ENCODE measurements at places on chromosomes 6 and 20.

- DNase-seq: no peak
- H3K27ac ChIP-seq: no peak overlapping the region
- H3K4me1 ChIP-seq: no peaks in the 10 kb centered on the region
- no peaks in the 10 kb centered on the region for H3K36me3 ChIP-seq
- no peak overlapping the region for H3K4me3 ChIP-seq
- H3K27me3 ChIP-seq: no peaks in the 10 kb centered on the region
Observed at GRCh38 chr20:22974354-22974753, 60.8 kb upstream of the SSTR4 start.

DNA sequence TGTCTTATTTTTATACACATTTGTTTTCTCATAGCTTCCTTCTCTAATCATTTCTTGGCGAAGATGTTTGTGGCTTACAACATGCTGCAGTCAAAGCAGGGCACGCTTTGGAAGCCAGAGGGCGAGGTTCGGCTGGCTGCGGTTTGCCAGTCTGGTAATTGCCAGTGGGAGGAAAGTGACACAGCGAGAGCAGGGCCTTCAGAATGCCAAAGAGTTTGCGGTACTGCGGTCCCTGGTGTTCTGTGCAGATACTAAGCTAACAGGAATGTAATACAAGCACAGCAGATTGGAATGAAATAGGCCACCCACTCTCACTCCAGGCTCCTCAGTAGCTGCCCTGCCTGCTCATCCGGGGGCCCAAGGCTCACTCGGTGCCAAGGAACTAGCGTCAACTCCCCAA, 58.7 kb upstream of the TGM3 start:
- peaks cover 18% of the 10 kb centered on the region for H3K27me3 ChIP-seq
- no peak for DNase-seq
- no peaks in the 10 kb centered on the region for H3K4me1 ChIP-seq
- H3K27ac ChIP-seq: no peak overlapping the region

GRCh38 chr6:45870531-45870930, 145.1 kb downstream of the CLIC5 start:
- H3K36me3 ChIP-seq: no peaks in the 10 kb centered on the region
- peaks cover 3% of the 10 kb centered on the region for H3K27me3 ChIP-seq
- DNase-seq: no peak
- H3K4me3 ChIP-seq: no peak overlapping the region

- H3K27ac ChIP-seq: no peak overlapping the region
- H3K4me1 ChIP-seq: no peaks in the 10 kb centered on the region
- no peak overlapping the region for H3K4me3 ChIP-seq
- H3K36me3 ChIP-seq: no peaks in the 10 kb centered on the region
Observed at GRCh38 chr6:36020154-36020553, 4.3 kb downstream of the SLC26A8 start.

- no peak overlapping the region for H3K4me3 ChIP-seq
- H3K36me3 ChIP-seq: no peaks in the 10 kb centered on the region
- no peaks in the 10 kb centered on the region for H3K4me1 ChIP-seq
- no peak for DNase-seq
- no peaks in the 10 kb centered on the region for H3K27me3 ChIP-seq
Observed at GRCh38 chr20:9311132-9311531, 203.3 kb upstream of the LAMP5 start.

- H3K27me3 ChIP-seq: no peaks in the 10 kb centered on the region
- no peak overlapping the region for H3K4me3 ChIP-seq
- H3K36me3 ChIP-seq: peaks cover 67% of the 10 kb centered on the region
- H3K27ac ChIP-seq: no peak overlapping the region
- DNase-seq: no peak
- no peaks in the 10 kb centered on the region for H3K4me1 ChIP-seq
Observed at GRCh38 chr6:150967381-150967780, 101.9 kb downstream of the MTHFD1L start.

DNA sequence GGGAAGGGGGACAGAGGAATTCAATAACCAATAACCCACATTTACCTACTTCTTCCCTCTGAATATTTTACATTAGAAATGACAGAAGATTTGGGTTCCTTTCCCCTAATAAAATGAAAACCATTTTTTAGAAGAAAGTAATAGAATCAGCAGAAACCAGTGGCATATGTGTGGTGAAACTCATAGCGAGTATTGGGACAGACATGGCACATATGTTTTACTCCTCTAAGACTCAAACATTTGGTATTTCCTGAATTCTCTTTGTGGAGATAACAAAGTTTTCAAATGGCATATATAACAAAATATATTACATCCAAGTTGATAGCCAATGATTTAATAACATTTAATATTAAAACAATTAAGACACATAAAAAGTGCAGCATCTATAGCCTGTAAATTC, 12.9 kb upstream of the BEND3 start:
- no peak overlapping the region for H3K27ac ChIP-seq
- H3K36me3 ChIP-seq: no peaks in the 10 kb centered on the region
- DNase-seq: no peak
- H3K27me3 ChIP-seq: no peaks in the 10 kb centered on the region

DNA sequence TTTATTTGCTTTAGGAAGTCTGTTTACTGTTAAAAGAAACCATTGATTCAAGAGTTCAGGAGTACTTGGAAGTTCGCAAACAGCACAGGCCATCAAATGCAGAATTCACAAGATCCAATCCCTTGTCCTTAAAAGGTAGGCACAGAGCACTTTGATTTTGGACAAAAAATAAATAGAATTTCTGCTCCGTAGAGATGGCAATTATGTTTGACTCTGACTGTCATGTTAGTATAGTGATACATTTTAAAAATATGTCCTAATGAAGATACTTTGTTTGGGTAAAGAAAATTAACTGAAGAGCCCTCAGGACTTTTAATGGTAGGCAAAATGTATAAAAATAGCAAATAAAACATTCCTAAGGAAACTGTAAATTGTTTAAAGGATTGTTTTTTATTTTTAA, 113.1 kb downstream of the JAG1 start:
- DNase-seq: no peak
- no peaks in the 10 kb centered on the region for H3K27me3 ChIP-seq
- H3K4me3 ChIP-seq: no peak overlapping the region
- H3K4me1 ChIP-seq: peaks cover 7% of the 10 kb centered on the region
- H3K36me3 ChIP-seq: peaks cover 26% of the 10 kb centered on the region
- no peak overlapping the region for H3K27ac ChIP-seq

- no peak for DNase-seq
- H3K4me1 ChIP-seq: no peaks in the 10 kb centered on the region
- H3K4me3 ChIP-seq: no peak overlapping the region
- no peak overlapping the region for H3K27ac ChIP-seq
- H3K36me3 ChIP-seq: no peaks in the 10 kb centered on the region
Observed at GRCh38 chr6:33029328-33030184, 20.2 kb upstream of the HLA-DOA start.

- peaks cover 27% of the 10 kb centered on the region for H3K4me1 ChIP-seq
- H3K27ac ChIP-seq: no peak overlapping the region
- no peak overlapping the region for H3K4me3 ChIP-seq
- no peaks in the 10 kb centered on the region for H3K27me3 ChIP-seq
Observed at GRCh38 chr6:47207261-47207660, 102.4 kb downstream of the TNFRSF21 start.

- DNase-seq: no peak
- H3K27ac ChIP-seq: no peak overlapping the region
- no peaks in the 10 kb centered on the region for H3K4me1 ChIP-seq
Observed at GRCh38 chr6:100023798-100024197, 29.8 kb upstream of the MCHR2 start.

- H3K4me3 ChIP-seq: peak overlapping the region; percentile 97
- H3K27me3 ChIP-seq: no peaks in the 10 kb centered on the region
- H3K36me3 ChIP-seq: peaks cover 25% of the 10 kb centered on the region
- DNase-seq: no peak
Observed at GRCh38 chr6:96522465-96523009, 931 bp downstream of the UFL1 start.

Data from DND-41 (cell line).